ENCODE measurements at places on chromosomes 6 and 20. TPM values are rescaled to one million over a fixed set of nuclear protein-coding genes. Genes with fewer than 3 reads are reported as not detected.

METTL24 gene
- total RNA-seq = 0.61 TPM

BTNL2 gene
- not detected for total RNA-seq

- no peaks in the 10 kb centered on the region for H3K4me1 ChIP-seq
- no peak overlapping the region for H3K4me3 ChIP-seq
- no peaks in the 10 kb centered on the region for H3K36me3 ChIP-seq
- no peak for DNase-seq
These were observed 16.7 kb upstream of the PI3 start for GRCh38 chr20:45157962-45158361.

DYNLRB1 gene
- total RNA-seq = 200 TPM

GRCh38 chr6:82584194-82584695, 220.6 kb downstream of the TPBG start:
- no peaks in the 10 kb centered on the region for H3K36me3 ChIP-seq
- no peak for DNase-seq
- no peak overlapping the region for H3K4me3 ChIP-seq
- no peak overlapping the region for H3K27ac ChIP-seq
- H3K27me3 ChIP-seq = no peaks in the 10 kb centered on the region

GRCh38 chr6:53498649-53499048, 46.3 kb downstream of the GCLC start:
- H3K4me3 ChIP-seq = no peak overlapping the region
- H3K27ac ChIP-seq = no peak overlapping the region
- 0 out of 2 replicates have a peak, but pooled peaks cover 2% of the 10 kb centered on the region for H3K4me1 ChIP-seq
- H3K27me3 ChIP-seq = no peaks in the 10 kb centered on the region

GRCh38 chr20:19495905-19496703, 262.0 kb upstream of the RIN2 start:
- no peaks in the 10 kb centered on the region for H3K36me3 ChIP-seq
- no peaks in the 10 kb centered on the region for H3K4me1 ChIP-seq
- DNase-seq = no peak
- no peak overlapping the region for H3K27ac ChIP-seq

DNA sequence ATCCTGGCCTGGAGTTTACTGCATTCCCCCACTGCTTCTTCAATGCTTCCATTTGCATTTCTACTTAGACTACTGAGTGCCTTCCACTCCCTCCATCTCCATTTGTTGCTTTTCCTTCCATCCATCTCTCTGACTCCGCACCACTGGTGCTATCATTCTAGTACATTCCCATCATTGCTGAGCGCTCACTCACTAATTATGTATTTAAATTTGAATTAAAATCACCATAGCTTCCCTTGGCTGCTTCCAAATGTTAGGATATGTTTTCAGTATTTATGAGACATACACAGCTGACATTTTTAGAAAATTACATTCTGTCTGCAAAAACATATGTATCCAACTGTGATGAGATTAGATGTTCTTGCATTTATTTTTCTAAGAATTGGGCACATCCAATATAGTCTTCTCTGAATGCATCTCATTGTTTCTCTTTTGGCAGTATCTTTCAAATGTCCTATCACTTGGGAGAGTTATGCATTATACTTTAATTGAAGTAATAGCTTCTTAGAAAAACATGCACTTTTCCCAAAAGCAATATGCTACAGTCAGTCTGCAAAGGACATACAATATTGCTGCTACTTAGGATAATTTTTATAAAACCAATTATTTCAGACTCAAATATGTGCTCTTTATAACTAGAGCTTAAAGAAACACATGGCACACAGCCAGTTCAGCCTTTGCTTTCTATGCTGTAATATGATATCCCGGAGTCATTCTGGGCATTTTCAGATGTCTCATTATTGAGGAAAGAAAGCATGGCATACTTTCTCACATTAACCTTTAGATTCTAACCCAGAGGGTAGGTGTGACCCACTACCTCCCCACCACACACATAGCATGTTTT, 12.1 kb upstream of the COL21A1 start:
- peaks cover 3% of the 10 kb centered on the region for H3K4me1 ChIP-seq
- H3K36me3 ChIP-seq = no peaks in the 10 kb centered on the region
- H3K27ac ChIP-seq = no peak overlapping the region
- no peak for DNase-seq
- H3K4me3 ChIP-seq = no peak overlapping the region
- H3K27me3 ChIP-seq = no peaks in the 10 kb centered on the region
